Spinal cord (tissue), 10 donors: ENCODE measurements at places on chromosomes 12 and 14.
A peak's percentile ranks its signal among the peaks of the same experiment; 100 is the strongest.

GRCh38 chr14:54535126-54535525, 25.4 kb downstream of the CGRRF1 start:
- DNase-seq, result no peak

- DNase-seq, result no peak
Measured at GRCh38 chr12:15227004-15227679, 5.9 kb upstream of the RERG start.

- DNase-seq, result no peak
Measured at GRCh38 chr12:2551412-2551900, 243.3 kb upstream of the FKBP4 start.

DNA sequence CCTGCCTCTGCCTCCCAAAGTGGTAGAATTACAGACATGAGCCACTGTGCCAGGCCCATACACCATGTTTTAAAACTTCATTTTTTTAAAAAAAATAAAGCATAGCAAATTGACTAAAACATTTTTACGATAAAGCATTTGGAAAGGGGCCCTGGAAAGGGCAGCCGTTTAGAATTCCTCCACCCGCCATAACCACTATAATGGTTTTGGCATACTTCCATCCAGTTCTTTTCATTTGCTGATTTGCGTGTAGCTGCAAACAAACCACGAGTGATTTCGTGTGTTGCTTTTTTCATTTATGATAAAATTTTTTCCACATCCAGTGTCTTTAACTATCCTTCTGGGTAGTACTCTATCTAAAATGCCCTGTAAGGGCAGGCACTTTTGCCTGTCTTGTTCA, 91.8 kb upstream of the RIN3 start:
- no peak for DNase-seq

- no peak for DNase-seq
Measured at GRCh38 chr14:24159777-24160498, 1.1 kb upstream of the IRF9 start.

DNA sequence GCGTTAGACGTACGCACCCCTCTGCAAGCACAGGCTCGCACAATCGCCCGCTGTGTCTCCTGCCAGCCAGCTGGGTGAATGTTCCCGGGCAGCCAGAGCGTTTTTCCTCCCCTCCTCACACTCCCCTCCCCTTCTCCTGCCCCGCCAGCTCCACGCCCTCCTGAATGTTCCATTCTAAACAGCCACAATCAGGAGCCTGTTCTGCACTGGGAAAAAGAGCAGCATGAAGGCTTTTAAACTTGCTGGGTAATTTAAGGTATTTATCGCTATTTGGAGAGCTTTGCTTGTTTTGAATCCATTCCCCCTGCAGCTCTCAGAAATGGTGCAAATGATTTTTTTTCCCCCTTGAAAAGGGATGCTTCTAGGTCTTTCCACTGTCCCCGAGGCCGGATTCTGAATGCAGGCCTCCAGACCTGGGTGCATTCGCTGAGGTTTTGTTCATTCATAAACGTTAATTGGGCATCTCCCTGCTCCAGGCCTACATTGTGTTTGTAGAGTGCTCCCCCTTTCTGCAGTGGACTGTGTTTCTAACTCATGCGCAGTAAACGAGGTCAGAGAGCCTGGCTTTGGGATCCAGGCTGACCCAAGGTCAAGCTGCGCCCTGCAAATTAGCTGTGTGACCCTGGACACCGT, 212.5 kb downstream of the CHST11 start:
- DNase-seq, result peak; percentile 54

- no peak for DNase-seq
Measured at GRCh38 chr14:28323366-28323765, 443.2 kb upstream of the FOXG1 start.

DNA sequence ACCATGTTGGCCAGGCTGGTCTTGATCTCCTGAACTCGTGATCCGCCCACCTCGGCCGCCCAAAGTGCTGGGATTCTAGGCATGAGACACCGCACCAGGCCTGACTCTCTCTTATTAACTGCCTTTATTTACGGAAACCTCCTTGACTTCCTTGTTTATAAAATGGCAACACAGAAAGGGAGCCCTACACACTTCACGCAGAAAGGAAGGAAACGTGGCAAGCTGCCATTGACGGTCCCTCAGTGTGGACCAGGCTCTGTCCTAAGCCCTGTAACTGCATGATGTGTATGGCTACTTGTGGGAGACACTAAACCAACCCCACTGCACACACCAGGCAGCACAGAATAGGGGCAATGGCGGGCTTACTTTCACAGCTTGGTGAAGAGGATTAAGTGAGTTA, 11.7 kb downstream of the CINP start:
- DNase-seq, result no peak

DNA sequence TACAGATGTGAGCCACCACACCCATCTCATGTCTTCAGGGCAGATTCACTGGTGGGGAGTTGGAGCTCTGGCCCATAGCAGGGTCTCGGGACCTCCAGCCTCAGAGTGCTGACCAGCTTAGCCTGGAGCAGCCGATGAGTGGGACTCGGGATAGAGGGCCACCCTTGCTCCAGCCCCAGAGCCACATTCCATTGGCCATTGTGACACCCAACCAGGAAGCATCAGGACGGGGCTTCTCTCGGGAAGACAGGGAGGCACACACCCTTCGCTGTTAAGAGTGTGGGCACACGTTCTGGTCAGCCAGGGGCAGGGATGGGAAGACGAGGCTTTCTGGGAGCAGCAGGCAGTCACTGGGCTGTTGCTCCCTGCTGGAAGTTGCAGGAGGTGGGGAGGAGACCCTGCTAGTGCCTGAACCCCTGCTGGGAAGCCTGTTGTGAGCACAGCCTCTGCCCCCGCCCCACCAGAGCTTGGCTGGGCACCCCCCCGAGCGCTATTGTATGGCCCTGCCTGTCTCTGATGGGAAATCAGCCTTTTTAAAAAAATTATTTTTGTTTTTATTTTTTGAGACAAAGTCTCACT, 1.6 kb downstream of the ADGRD1 start:
- DNase-seq, result no peak

DNA sequence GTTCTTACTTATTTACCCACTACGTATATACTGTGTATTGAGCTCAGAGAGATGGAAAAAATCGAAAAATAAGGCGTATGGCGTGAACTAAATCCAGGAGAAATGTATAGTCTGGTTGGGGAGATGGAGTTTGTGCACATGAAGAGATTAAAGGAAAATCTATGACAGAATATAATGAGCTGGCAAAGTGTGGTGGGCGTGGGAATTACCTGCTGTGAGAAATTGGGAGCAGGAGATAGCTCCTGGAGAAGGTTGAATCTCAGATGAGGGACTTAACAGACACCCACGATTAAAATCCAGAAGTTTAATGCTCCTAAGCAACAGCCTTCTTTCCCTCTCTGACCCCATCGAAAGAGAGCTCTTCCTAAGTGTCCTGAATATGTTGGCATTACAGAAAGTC, 224.2 kb upstream of the FKBP4 start:
- DNase-seq, result no peak

DNA sequence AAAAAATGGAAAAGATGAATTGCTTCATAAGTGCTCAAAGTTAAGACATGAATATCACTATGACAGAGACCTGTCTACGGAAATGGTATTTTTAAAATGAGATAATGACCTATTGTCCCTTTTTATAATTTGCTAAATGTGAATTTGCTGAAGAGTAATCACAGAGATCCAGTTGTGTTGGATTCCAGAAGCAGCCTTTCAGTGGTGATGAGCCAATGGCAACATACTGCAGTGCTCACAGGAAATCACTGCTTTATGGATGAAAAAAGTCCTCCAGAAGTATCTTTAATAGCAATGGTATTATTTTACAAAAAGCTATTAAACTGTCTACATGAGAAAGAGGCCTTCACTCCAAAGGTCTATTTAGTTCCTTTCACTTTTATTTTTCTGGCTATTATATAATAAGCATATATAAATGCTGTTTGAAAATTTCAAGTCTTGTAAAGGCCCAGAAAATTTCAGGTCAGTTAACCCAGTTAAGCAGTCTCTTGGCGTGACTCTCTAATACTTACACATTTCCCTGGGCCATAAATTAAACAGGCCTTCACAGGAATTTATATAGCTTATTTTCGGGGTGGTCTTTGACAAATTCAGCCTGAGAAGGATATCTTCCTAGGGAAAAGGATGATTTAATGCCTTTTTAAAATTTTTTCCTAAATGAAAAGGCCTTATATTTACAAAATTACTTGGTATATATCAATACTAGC, 55.4 kb downstream of the KCNJ8 start:
- peak; percentile 2 for DNase-seq

DNA sequence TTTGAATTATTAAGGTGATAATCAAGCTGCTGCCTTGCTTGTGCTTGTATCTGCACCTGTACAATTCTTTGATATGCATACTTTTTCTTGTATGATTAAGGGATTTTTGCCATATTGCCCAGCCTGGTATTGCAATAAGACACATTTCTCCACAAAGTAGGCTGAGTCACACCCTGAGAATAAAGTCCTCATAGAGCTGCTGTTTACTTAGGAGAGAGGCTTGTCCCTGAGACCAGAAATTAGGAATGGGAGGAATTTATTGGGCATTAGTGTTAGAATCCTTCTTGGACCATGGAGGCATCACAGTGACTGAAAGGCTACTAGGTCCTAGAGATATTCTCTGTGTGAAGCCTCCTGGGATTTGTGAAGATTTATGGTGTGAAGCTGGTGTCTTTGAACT, 506.8 kb upstream of the FBXO33 start:
- DNase-seq, result no peak

DNA sequence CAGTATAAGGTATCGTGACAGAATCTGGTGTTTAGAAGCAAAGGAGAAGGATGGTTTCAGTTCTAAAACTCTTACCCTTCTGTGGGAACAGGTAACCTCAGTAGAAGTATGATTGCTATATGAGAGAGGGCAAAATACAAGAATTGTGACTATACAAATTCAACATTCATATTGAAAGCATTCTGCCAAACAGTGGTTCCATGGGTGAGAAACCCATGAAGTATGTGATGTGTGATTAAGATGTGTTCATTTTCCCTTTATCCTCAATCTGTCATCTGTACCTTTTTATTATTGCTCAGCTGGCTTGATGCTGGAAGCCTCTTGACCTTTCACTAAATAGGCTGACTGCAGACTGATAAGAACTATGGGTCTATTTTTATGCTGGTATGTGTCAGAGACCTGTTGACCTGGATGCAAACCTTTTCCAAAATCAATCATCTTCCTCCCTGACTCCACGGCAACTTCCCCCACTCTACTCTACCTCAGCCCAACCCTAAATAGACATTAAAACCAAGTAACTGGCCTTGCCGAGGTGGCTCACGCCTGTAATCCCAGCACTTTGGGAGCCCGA, 109.6 kb downstream of the STXBP6 start:
- DNase-seq, result no peak

- DNase-seq, result no peak
Measured at GRCh38 chr12:45674181-45674977, 55.1 kb upstream of the ARID2 start.

- DNase-seq, result no peak
Measured at GRCh38 chr14:73393375-73393774, 65.0 kb downstream of the NUMB start.

DNA sequence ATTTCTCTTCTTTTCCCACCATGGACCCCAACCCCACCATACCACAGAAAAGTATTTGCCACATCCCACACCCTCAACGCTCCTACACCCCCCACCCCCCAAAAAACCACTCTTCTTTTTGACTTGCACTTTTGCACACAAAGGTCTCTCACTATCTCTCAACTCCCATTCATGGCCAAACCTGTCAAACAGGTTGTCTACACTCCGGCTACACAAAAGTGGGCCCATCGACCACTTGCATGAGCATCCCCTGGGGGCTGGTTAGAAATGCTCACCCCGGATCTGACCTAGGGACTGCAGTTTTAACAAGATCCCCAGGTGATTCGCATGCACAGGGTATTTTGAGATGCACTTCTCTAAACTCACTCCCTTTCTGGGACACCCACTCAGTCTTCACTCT, 248.2 kb downstream of the DPF3 start:
- DNase-seq, result no peak

DNA sequence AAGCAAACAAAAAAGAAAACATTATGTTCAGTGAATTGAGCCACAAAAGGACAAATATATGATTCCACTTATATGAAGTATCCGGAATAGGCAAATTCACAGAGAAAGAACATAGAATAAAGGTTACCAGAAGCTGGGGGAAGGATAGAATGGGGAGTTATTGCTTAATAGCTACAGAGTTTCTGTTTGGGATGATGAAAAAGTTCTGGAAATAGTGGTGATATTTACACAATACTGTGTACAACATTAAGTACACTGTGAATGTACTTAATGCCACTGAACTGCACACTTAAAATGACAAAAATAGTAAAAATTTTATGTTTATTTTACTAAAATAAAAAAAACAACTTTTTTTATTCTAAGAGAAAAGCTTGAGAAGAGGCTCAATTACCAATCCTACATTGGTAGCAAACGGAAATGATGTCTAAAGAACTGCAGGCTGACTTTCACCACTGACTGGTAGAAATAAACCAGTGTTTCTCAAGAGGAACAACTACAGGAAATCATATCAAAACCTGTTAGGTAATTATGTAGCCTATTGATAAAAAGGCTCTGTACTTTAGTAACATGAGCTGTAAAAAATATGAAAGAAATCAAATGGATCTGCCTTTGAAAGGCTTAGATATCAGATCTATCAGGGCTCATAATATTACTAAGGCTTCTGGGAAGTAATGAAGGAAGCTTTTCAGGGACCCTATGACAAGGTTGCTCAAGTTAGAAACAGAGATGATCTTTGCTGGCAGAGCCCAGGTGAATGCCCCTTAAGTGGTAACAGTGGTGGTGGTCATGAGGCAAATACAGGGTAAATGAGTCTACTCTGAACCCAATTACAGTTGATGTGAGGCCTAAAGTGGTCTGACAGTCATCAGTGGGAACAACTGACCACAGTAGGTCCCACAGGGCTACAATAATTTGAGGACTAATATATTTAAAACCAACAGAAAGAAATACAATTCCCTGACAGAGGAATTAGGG, 41.3 kb downstream of the BAZ1A start:
- DNase-seq, result no peak

GRCh38 chr12:21509768-21510167, 8.2 kb downstream of the GOLT1B start:
- DNase-seq, result no peak

GRCh38 chr14:25041898-25042297, 8.0 kb downstream of the STXBP6 start:
- no peak for DNase-seq

- DNase-seq, result no peak
Measured at GRCh38 chr12:132396657-132397056, 67.3 kb upstream of the GALNT9 start.

GRCh38 chr12:49872781-49873181, 29.9 kb upstream of the BCDIN3D start:
- peak; percentile 54 for DNase-seq

DNA sequence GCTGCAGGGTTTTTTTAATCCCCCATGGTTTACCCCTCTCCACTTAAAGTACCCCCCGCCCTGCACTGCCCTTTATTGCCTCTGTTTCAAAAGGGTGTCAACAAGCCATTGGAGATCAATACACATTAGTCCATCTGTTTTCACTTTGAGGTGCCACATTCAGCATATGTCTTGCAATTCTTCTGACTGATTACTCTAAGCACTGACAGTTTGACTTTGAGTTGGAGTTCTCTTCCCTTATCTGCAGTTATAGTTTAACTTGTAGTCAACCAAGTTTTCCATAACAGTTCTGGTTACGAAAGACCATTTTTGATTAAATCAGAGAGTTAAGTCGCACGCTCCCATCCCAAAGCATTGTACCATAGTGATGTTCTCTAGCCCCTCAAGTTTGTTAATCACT, 260.8 kb upstream of the TBX3 start:
- no peak for DNase-seq
